Stimulated activated CD8-positive, alpha-beta memory T cell treated with anti-CD3 and anti-CD28 coated beads, Interleukin-12 subunit alpha, Interleukin-12 subunit beta, amount 100 ng/mL, for 4 hours (primary cell): ENCODE measurements at places on chromosomes 2 and 18.

DNA sequence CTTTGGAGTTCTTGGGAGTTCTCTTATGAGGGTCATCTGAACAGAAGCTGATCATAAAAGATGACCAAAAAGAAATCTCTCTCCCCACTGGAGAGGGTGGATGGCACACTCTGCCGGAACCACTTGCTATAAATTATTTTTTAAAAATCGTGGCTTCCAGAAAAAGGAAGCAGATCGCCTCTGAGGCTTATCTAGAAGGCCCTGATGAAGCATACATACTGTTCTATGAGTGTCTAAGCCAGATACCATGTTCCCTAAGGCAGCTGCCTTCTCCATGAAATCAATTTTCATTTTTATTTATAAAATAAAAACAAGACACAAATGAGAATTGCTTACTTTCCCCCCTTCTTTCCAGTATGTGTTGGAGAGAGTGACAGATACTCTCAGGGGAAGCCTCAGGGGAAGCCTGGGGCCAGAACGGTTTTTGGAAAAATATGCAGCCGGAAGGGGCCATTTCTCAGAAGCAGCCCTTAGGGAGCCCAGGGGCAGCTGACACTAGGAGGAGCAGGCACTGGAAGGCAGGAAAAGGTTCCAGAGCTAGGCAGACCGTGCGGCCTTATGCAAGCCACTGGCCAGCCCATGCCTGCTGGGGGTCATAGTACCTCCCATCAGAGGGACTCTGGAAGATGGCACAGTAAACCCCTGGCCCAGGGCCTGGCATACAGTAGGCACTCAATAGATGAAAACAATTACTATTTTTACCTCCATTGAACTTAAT lies 130.6 kb downstream of the CABLES1 start:
- DNase-seq = no peak

GRCh38 chr2:203444738-203445137 lies 90.4 kb downstream of the RAPH1 start:
- no peak for DNase-seq

DNA sequence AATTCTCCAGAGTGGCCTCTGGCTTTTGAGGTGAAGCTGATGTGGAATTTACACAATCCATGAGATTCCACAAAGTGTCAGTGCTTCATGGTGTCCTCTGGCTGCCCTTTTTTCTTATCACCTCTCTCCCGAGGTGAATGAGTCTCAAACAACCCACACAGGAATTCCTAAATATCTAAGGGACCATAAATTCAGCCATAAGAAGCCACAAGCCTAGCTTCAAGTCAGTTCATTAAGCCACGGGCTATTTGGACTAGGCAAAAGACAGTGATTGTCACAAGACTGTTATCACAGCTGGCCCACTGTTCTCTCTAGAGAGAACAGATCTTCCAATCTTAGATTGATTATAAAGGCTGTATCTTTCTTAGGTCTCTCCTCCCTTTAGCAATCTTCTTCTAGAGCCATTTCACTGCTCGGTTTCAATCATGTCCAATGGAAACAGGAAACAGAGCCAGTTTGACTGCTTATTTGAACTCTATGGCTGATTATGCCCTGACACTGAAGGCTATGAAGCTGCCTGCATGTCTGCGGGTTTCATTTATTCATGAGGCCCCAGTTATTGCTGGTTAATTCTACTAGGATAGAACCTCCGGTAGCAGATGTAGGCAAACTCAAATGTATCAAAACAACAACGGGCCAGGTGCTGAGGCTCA lies 4.1 kb downstream of the NEMP2 start:
- no peak for DNase-seq

DNA sequence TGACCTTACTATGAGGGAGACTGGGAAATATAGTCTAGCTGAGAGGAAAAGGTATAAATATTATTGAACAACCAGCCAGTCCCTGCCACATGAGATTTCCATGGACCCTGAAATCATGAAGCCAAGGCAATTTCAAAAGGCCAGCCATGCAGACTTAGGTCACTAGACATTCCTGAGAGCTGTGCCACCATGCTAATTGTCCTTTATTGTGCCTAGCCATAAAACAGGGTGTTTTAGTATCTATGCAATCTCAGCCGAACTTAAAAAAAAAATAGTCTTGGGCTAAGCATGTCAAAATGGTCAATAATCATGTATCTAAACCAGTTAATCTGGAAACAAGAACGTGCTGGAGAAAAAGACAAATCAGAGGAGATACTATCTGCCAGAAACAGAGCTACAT lies 269.5 kb downstream of the LNPK start:
- no peak for DNase-seq

GRCh38 chr2:241619597-241620418 lies 17.1 kb downstream of the THAP4 start:
- no peak for DNase-seq

DNA sequence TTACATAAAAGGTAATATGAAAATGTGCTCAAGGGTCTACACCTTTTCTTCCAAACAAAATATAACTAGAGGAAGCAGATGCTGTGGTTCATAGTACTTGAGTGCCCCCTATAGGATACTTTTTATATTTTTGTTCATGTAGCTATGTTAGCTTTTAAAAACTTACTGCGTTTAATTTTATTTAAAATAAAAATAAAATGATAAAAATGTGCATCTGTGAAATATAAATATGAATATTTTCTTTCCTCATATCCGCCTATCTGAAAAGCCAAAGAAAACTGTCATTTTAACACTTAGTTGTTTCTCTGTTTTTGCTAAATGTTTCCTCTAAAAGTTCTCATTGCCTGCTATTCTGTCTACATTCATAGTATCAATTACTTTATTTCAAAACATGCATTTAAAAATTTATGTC lies 9.6 kb upstream of the LRP1B start:
- DNase-seq = no peak

DNA sequence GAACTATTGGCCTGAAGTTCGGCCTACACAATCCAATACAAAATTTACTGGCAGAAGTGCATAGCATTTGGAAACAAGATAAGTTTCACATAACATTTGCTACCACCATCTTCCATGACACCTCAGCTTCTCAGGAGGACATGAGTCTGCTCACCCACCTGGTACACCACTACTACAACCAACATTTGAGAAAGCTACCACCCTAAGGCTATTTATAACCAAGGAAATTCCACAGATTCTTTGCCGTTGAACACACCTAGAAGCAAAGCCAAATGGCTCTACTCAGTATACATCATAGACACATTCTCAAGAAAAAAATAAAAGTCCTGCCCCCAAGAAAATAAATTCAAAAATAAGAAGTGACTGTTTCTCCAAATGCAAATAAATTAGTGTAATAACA lies 145.3 kb downstream of the SPAG16 start:
- DNase-seq = no peak

DNA sequence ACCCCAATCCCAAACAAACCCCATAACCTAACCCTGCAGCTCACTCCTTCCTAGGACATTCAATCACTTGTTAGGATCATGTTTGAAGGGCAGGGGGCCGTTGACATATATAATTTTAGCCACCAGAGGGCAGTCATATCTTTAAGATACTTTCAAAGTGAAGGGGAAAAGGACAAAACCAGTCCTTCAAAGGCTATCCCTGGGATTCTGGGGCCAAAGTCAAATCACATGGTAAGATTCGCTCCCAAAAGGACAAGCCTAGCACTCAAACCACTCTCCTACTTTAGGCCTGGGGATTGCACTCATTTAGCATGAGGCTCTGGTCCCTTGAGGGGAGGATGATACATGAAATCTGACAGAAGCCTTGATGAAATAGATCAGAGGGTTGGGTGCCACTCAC lies 44.6 kb downstream of the HAUS1 start:
- no peak for DNase-seq

DNA sequence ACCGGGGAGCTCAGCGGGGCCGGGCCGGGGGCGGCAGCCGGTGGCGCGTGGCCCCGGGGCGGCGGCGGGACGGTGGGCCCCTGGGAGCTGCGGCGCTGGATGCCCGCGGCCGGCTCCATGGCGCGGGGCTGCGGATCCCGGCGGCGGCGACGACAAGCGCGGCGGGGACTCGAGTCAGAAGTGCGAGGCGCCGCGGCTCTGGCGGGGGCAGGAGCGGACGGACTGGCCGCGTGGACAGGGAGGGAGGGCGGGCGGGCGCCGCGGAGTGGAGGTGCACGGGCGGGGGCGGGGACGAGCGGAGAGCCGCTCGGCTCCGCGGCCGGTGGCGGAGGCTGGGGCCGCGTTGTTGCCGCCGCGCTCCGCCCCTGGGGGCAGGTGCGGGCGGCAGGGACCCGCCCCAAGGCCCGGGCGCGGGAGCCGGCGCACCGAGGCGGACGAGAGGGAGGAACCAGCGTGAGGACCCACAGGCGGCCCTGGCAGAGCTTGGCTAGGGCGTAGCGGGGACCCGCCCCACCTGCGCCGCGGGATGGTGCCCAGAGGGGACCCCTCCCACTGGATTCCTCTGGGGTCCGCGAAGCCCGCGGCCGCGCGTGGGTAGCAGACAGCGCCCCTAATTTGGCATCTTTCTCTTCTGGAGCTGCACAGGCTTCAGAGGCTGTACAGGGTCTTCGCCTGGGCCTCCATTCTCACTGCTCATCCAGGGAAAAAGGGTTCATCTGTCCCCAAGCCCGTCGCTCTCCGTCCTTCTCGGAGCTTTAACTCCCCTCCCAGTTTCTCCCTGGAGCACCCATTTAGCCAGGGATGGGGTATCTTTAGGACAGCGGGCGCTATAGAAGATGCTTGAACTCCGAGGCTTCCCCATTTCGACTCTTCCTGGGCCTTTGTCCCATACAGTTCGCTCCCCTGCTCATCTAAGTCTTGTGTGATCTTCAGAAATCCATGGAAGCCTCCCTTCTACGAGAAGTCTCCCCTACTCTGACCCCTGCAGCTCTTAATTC lies at the start of gene TMEM163:
Gene TMEM163 (minus strand): TSS at position 184 of the 998 bp plus-strand sequence.
- peak; percentile 27 for DNase-seq

- no peak for DNase-seq
Measured at GRCh38 chr2:15588329-15588919, 3.2 kb upstream of the DDX1 start.
